T-helper 2 cell (primary cell): ENCODE measurements at places on chromosomes 5 and 9.
A peak's percentile ranks its signal among the peaks of the same experiment; 100 is the strongest.

GRCh38 chr9:12604164-12604821 is 88.9 kb upstream of the TYRP1 start:
- no peak for DNase-seq

- no peak for DNase-seq
Measured at GRCh38 chr5:101686536-101687157, 609.4 kb downstream of the SLCO4C1 start.

GRCh38 chr9:114680259-114681001 is 1.6 kb downstream of the TEX48 start:
- no peak for DNase-seq

GRCh38 chr5:171462136-171462927 is 42.9 kb downstream of the FGF18 start:
- no peak for DNase-seq

- no peak for DNase-seq
Measured at GRCh38 chr9:20351715-20352114, 270.6 kb downstream of the MLLT3 start.

DNA sequence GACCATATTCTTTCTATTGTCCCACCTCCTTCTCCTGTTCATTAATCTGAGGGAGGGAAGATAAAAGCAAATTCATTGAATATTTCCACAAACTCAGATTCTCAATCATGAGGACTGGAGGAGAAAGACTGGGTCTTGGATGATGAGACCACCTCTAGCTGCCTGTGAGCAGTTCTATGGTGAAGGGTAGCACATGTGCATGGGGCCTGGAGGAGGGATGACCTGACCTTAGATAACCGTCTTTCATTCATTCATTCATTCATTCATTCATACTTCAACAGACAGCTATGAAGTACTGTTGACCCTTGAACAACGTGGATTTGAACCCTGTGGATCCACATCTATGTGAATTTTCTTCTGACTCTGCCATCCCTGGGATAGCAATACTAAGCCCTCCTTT is 68.4 kb downstream of the MED10 start:
- no peak for DNase-seq

GRCh38 chr5:162512935-162513565 is 445.5 kb downstream of the GABRG2 start:
- DNase-seq, result no peak

GRCh38 chr5:10479154-10479721 is 37.6 kb downstream of the ROPN1L start:
- DNase-seq, result no peak

GRCh38 chr5:65803699-65804391 is 81.8 kb downstream of the NLN start:
- no peak for DNase-seq

GRCh38 chr9:137027369-137028262 is at the start of gene ABCA2:
ABCA2 (minus strand) TSS chr9:137028237; CDS start chr9:137028140, 97 bp downstream.
- DNase-seq, result no peak

DNA sequence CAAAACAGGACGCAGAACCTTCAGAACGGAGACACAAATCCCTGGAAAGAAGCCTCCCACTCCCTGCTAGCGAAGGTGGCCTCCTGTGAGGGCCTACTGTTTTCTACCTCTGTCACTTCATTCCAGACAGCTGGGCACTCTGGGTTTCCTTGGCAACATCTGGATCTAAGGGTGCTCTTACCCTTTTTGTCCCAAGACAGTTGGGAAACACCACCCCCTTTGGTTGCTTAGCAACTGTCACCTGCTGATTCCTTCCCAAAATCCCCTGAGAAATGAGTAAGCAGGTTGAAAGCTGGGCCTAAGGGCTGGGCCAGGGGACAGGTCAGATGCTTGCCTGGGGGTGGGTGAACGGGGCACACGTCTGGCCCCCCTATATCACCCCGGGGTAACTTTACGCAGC is 29.4 kb downstream of the NANS start:
- no peak for DNase-seq

DNA sequence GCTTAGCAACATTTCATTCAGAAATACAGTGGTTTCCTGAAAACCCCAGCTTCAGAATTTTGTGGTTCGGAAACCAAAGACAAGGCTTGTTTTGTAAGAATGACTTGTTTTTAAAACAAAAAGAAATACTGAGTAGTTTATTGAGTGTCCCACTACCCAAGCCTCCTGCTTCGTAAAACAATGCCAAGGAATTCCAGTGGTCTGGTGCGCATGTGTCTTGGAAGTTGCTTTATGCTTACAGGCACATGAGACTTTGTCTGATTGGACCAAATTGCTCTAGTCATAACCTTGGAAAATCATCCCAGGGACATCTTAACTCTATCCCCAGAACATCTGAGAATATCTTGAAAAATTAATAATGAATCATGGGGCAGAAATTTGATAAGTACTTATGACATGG is 77.1 kb upstream of the FST start:
- DNase-seq, result no peak

GRCh38 chr9:129987047-129987446 is 55.9 kb downstream of the FNBP1 start:
- DNase-seq, result no peak

DNA sequence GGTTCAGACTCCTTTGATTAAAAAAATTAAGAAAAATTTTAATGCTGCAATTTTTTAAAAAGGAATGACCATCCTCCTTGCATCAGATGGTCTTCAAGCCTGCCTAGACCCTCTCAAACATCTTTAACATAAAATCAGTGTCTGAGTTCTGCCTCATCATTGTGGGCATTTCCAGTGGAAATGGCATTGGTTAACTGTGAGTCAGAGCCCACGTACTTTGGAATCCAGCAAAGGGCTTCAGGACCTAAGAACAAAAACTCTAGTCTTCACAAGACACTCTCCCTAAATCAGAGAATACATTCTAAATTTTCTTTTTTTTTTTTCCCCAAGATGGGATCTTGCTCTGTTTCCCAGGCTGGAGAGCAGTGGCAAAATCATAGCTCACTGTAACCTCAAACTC is 9.4 kb upstream of the C5orf15 start:
- no peak for DNase-seq

- no peak for DNase-seq
Measured at GRCh38 chr9:87656485-87656884, 69.4 kb upstream of the CTSL start.

DNA sequence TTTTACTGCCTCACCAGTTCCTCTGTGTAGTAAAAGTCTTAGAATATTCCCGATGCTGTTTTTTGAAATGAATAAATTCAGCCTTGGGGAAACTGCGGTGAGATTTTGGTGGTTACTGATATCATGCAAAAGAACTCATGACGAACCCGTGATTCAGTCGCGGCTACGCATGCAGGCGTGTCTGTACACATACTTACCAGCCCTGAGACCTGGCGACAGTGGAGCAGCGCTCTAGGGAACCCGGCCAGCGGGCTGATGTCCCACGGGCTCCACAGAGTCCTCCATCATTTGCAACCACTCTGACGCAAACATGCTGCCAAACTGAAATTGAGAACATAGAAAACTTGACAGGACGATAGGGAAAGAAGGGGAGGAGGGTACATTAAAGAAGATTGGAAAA is 315.6 kb upstream of the DAB2 start:
- no peak for DNase-seq

DNA sequence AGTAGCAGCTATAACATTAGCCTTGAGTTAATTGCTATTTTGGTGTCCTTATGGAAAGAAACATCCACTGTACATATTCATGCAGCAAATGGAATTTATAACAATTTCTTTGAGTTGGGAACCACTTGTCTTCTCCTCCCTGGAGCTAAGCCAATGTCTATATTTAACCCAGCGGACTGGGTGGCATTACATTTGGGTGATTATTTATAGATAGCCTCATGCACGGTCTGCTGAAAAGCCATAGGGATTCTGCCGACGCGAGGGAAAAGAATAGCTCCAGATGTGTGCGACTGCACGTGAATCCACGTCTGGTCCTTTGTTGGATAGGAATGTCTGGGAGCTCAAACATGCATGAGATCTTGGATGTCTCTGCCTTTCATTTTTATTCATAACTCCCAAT is 157.5 kb upstream of the BRINP1 start:
- no peak for DNase-seq

DNA sequence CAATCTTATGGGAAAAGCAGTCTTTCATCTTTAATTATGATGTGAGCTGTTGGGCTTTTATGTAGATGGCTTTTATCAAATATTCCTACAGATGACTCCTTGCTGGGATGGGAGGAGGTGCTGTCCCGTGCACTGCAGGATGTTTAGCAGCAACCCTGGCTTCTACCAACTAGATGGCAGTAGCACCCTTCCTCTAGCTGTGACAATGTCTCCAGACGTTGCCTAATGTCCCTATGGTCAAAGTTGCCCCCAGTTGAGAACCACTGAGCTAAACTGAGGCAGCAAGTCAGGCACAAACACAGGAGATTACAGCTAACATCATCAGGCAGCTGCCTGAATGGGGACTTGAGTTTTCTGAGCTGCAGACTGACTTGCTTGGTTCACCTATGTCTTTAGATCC is 401.9 kb upstream of the PDE4D start:
- DNase-seq, result no peak

DNA sequence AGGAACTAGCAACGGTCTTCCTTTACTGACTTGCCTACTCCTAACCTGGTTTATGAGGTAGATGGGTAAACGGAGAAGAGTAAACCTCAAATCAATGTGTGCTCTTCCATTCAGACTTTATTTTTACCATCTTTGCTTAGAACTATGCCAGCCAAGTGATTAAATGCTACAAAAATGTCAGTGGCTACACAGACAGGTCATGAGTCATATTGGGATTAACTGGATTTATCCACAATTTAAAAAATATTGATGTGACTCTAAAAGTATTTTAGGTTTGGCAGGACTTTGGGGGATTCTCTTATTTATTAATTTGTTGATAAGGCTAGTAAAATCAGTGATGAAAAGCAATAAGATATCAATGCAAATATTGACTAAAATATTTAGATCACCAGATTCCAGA is 275.0 kb downstream of the PLK2 start:
- no peak for DNase-seq

GRCh38 chr5:178462076-178462475 is 128.1 kb downstream of the COL23A1 start:
- no peak for DNase-seq

DNA sequence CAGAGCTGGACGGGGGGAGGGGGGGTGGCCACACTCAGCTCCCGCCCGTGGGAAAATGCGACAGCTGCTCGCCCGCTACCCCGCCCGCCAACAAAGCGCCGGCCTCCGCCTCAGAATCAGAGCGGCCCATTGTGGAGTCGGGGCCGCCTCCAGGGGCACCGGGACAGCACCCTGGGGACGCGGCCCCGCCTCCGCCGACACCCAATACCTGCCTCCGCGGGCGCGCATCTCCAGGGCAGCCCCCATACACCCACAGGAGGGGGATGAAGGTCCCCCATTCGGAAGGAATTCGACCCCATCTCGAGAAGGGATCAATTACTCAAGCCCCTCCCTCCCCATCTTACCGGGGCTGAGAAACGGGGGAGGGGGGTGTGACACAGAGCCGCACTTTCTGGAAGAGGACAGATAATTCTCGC is 1.3 kb downstream of the NOTCH1 start:
- peak; percentile 25 for DNase-seq

GRCh38 chr9:21967169-21967568 is 27.0 kb downstream of the CDKN2A start:
- DNase-seq, result no peak

- no peak for DNase-seq
Measured at GRCh38 chr5:1468629-1469527, 23.6 kb upstream of the SLC6A3 start.

- no peak for DNase-seq
Measured at GRCh38 chr5:96590796-96591195, 71.4 kb upstream of the CAST start.

DNA sequence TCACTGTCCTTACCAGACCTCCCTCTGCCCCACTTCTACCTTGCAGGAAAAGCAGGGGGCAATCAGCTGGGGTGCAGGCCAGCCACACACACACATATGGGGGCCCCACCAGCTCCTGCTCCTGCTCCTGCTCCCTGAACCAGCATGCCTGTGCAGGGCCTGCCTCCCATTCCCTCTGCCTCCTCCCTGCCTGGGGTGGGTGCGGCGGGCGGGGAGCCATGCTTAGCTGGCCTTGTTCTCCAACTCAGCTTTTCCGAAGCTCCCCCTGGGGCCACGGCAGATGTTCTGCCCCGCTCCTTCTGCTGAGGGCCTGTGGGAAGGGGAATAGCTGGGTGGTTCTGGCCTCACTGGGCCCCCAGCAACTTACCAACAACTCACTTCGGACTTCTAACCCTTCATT is 89.8 kb downstream of the ZNF354C start:
- no peak for DNase-seq

DNA sequence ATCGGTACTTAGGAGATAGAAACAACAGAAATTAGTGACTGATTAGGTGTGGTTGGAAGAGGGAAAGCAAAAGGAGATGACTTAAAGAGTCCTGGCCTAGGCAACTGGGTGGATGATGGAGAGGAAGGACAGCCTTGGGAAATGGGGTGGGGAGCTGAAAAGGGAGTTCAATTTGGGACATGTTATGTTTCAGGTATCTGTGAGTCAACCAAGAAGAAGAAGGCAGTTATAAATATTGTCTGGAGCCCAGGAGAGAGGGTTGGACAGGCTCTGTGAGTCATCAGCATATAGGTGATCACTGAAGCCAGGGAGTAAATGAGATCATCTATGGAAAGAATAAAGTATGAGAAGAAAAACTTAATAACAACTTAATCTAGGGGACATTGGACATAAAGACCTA is 357.7 kb downstream of the NPR3 start:
- DNase-seq, result no peak

GRCh38 chr5:152072091-152072490 is 147.4 kb upstream of the GLRA1 start:
- DNase-seq, result no peak

- no peak for DNase-seq
Measured at GRCh38 chr9:117029341-117029740, 342.2 kb downstream of the TRIM32 start.

DNA sequence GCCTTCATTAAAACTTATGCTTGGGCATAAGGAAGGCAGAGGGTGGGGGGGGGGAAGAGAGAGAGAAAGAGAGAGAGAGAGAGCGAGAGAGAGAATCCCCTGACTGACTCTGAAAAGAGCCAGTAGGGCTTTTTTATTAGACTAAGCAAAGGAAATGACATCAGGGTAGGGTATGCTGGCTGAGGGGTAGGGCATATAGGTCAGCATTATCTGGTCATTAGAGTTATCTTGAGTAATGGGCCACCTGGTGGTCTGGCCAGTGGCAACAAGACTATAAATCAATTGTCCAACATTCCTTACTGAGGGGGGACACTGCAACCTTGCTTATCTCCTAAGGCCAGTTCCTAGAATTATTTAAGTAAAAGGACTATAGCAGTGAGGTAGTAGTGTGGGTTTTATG is 67.2 kb downstream of the TSSK1B start:
- DNase-seq, result no peak

DNA sequence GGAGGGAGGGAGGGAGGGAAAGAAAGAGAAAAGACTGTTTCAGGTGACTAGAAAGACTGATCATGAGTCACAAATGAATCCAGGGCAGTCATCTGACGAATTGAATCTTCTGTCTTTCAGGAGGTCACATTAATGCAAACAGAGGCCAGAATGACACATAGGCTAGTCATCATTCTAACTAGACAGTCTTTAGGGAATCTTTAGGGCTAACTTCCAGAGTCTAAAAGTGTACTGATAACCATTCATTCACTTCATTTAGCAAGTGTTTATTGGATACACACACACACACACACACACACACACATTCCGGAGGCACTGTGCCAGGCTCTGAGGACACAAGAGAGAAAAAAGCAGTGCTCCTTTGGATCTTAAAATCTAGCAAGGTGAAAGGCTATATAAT is 156.7 kb downstream of the EBF1 start:
- DNase-seq, result no peak

- DNase-seq, result no peak
Measured at GRCh38 chr5:98217138-98217537, 556.3 kb upstream of the RGMB start.

- no peak for DNase-seq
Measured at GRCh38 chr5:170491479-170491878, 12.3 kb upstream of the KCNIP1 start.
